Endodermal cell (in vitro differentiated cells): ENCODE measurements at places on chromosomes 7 and 10. TPM values are rescaled to one million over a fixed set of nuclear protein-coding genes. Genes with fewer than 3 reads are reported as not detected.
A peak's percentile ranks its signal among the peaks of the same experiment; 100 is the strongest.

The FAM241B gene
- 27.1 and 29.8 TPM in 2 replicates for total RNA-seq

DNA sequence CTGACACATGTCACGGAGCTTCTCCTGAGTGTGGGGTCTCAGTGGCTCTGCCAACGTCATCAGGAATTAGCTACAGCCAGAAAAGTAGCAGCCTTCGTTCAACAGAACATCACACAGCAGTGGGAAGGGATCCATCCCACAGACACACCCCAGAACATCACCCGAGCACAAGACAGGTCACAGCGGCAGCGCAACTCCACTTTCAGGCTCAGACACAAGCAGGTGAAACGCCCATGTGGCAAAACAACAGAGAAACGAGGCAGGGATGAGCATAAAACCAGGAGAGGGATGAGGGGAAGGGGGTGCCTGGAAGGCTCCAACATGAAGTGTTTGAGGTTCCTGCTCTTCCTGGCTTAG lies 44.8 kb downstream of the CAMK2B start:
- DNase-seq = peak; percentile 36

The LBX1 gene
- not detected in 3 replicates for total RNA-seq

DNA sequence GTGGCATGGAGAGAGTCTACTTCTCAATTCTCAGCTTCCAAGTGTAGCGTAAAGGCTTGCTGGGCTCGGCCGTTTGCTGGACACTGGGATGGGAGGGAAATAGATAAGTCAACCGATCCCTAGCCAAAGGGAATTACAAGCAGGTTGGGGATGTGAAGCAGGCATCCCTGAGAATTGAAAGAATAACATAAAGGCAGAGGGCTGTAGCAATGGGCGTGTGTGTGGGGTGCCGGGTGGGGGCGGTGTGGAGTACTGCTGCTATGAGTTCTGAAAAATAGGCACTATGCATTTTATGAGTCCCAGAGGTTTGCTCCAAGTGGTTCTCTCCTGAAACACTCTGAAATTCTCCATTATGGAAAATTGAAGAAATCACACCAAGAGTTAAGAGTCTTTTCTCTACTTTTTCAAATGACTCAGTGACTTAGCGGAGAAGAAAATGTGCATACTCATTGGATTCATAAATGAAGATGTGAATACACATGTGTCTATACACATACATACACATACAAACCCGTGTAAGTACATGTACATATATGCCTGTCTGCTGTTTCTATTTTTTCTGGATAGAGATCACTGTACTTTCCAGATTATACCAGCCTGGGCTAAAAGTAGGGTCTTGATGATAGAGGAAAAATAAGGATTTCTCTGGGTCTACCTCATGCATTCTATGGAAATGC lies 65.4 kb downstream of the ADRA2A start:
- DNase-seq = peak; percentile 69

DNA sequence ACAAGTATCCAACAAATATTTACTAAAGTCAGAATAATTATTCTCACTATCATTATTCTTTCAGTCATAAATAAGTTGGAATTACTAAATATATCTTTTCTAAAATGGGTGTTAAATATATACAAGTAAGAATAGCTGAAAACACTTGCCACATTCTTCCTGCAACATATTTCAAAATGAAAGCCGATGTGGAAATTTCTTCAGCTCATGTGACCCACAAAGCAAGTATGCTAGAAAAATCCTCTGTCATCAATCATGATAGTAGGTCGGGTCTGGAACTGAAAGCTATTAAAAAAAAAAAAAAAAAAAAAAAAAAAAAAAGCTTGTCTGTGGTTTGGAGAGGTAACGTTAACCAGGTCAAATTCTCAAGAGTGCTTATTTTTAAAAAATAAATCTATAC lies 344.7 kb downstream of the NEBL start:
- DNase-seq = no peak

DNA sequence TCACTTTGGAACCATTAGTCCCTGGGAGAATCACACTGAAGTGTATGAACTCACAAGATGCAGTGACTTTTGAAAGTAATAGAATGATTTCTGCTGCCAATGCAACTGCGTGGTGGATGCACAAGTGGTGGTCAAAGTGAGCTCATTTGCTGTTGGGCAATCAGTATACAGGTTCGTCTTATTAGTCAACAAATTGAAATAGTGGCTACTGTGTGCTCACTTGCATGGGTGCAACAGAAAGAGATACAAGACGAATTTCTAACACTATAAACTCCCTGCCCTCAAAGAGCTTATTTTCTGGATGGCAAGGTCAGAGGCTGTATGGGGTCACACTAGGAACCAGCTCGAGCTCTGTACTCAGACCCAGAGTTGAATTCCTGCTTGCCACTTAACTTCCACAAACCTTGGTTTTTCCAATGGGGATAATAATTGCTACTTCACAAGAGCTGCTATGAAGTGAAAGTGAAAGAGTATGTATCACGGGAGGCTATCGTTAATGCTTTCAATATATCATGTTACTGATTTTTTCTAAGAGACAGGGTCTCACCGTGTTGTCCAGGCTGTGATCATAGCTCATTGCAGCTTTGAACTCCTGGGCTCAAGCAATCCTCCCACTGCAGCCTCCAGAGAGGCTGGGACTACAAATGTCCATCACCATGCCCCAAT lies 8.3 kb upstream of the BCL7B start:
- DNase-seq = no peak

DNA sequence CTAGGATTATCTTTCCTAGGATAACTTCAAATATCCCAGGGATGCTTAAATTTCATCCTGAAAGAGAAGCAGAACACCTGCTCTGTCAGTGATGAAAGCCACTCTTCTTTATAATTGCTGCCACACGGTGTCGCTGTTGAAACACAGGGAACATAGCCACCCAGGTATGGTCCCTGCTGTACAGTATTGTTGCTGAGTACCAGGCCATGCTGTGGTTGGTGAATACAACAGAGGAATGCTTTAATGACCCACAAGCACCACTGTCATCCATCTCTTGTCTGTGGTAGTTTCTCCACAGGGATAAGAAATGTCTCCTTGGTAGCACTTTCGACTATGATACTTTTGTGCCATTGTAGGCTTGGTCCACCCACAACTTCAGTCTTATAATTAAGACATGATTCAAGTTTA lies 70.6 kb upstream of the STARD3NL start:
- peak; percentile 92 for DNase-seq

The NRAP gene
- 0.08 to 0.12 TPM (median 0.09 TPM) in 3 replicates for total RNA-seq

- DNase-seq = peak; percentile 51
Measured at GRCh38 chr10:94890264-94891022, 48.0 kb upstream of the CYP2C9 start.

DNA sequence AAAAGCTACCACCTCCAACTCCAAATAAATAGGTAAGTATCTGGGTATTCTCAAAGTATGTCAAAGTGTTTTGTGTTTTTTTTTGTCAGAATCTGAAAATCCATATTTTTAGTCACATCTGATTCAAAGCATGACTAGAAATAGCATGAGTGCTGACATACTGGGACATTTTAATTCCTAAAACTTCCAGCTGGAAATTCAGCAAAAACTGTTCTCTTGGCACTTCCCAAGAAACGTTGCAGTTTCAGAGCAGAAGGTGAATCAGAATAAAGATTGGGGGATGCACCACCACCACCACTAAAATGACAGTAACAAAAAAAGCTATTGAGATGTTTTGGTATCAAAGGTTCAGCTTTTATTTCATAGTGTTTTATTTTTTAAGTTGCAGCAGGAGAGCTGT lies 724.6 kb upstream of the CELF2 start:
- no peak for DNase-seq

GRCh38 chr10:97675222-97675621 lies 11.8 kb downstream of the AVPI1 start:
- DNase-seq = no peak

The CTAGE4 gene
- total RNA-seq = 7.7 and 8.7 TPM in 2 replicates
